Activated CD4-positive, alpha-beta T cell treated with anti-CD3 and anti-CD28 coated beads for 4 hours (primary cell): ENCODE measurements at places on chromosomes 2 and 18.
A peak's percentile ranks its signal among the peaks of the same experiment; 100 is the strongest.

- DNase-seq, result no peak
Observed at GRCh38 chr2:191045141-191045540, 31.2 kb upstream of the STAT1 start.

DNA sequence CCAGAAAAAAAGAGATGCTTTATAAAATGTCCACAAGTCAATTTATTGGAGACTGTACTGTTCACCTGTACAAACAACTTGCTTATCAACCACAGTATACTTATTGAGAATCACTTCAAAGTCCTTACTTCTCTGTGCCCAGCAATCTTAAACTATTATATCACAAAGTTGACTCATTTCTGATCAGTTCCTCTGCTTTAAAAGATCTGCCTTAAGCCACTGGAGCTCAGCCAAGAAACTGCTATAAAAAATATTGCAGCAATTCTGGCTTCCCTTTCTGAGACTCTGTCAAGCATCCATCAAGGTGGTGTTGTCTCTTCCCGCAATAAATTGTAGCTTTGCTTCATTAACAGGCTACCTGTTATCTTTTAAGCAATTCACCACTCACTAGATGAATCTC, 375.2 kb upstream of the SPHKAP start:
- no peak for DNase-seq

- no peak for DNase-seq
Observed at GRCh38 chr2:42693688-42694479, 70.1 kb downstream of the OXER1 start.

- no peak for DNase-seq
Observed at GRCh38 chr18:13643261-13643751, 83.1 kb downstream of the FAM210A start.

DNA sequence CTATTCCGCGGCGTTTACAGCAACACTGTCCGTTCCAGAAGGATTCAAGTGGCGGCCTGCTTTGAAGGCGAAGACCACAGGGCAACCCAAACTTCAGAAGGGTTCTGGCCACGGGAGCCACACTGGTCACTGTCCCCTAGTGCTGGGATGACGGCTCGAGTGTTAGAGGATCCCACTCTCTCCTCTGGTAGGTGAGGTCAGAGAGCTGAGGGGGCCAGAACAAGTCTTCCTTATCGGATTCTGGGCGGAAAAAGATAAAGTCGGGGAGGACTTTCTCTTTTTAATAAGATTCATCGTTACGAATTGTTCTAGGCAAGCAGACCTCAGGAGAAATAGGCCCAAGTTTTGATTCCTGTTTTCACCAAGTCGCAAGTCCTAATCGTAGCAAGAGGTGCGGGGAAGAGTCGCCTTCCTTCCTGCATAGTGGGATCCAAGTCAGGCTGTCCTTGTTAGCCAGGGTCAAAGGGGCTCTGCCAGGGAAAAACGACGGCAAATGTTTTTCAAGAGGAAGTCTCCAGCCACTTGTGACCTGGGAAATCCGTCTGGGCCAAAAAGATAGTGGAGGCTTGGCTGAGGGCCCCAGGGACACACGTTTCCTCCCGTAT, 864 bp upstream of the MYL12A start:
- peak; percentile 8 for DNase-seq

DNA sequence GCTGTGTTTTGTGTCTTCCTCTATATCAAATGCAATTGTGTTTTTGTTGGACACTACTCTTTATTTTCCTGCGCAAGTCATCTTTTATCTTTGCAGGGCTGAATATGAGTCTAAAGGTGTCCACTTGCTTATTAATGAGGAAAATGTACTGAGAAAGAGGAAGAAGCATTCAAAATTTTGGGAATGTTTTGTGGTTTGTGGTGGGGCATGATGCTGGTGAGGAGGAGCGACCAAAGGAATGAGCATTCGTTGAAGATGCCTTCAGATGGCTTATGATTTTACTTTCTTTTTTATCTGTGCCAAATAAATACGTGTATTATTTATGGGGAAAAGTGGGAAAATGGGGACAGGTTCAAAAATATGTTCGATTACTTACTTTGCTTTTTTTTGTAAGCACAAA, 63.9 kb upstream of the SMIM21 start:
- no peak for DNase-seq

DNA sequence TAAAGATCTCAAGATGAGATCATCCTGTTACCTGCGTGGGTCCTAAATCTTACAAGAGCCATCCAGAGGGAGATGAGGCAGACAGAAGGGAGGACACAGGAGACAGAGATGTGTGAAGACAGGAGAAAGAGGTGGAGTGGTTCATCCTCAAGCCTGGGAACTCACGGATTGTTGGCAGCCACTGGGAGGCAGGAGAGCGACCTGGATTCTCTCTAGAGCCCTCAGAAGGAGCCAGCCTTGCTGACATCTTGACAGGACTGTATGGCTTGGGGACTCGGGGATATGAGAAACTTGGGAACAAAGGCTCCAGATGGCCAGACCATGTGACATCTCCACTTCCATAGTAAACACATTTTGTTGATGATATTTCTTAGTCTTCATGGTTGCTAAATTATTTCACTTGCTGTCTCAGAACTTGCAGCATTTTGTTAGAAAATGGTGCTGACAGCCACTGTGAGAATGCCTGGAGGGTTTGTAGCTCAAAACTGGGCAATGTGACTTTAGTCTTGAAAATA, 57.8 kb upstream of the MC2R start:
- DNase-seq, result no peak

- no peak for DNase-seq
Observed at GRCh38 chr2:151620761-151621160, 113.5 kb downstream of the NEB start.

DNA sequence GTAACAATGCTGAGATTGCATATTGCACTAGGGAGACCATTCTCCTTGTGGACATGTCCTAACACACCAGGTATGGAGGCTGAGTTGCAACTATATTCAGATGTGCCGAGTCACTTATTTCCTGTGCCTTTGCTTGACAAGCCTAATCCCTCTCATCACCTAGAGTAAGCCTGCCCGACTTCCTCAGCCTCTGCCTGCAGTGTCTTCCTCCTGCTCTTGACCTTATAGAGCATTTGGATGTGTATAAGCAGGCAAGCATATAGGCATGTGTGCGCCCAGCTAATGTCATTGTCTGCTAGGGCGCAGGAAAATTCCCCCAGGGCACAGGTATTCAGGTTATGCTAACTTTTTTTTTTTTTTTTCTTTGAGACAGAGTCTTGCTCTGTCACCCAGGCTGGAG, 316.9 kb downstream of the CDH2 start:
- DNase-seq, result no peak

DNA sequence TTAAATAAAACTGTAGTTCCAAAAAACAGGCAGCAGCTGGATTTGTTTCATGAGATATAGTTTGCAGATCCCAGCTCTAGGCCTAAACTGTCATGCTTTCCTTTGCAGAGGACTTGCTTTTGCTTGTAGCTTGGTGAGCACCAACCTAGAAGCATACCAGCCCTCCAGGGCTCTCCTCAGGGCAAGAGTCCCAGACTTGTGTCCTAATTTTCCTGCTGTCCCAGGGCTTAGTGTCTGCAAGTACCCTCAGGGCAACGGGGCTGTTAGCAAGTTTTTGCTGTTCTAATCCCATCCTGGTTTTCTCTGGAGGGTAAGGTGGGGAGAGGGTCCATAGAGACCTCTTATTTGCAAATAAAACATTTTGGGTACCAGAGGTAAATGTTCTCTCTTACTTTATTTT, 59.5 kb downstream of the TMEM17 start:
- DNase-seq, result no peak

- no peak for DNase-seq
Observed at GRCh38 chr2:106195456-106195855, 1.4 kb upstream of the UXS1 start.

DNA sequence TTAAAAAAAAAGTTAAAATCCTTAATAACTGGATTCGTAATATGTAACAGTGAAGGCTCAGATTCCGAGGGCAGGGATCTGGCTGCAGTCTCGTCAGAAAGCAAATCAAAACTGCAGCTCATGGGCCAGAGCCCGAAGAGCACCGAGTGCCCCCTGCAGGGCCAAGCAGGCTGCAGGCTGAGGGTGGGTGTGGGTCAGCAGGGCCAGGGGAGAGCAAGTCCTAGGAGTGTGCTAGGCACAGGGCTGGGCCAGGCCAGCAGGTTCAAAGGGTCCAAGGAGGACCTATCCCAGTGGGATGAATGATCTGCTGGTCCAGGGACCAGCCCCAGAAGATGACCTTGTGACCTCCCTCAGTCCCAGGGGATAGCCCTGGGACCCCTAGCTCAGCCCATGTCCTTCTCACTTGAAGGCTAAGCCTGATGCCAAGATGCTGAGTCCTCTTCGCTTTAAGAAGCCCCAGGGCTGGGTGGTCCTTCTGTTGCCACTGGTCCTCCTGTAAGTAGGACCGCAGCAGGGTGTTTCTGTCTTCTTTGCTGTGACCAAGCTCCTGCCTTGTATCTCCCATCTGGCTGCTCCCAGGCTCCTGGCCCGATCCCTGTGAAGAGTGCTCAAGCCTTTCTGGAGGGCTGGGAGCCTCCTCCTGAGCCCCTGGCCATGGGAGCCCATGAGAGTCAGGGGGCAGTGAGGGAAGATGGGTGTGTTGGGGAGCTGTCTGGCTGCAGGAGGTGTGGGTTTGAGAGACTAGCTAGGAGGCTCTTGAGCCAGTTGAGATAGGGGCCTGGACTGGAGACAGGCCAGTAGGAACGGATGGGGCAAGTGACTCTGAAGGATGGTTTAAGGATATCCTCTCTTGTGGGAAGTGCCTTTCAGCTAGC, 150.7 kb downstream of the DYSF start:
- DNase-seq, result no peak

- no peak for DNase-seq
Observed at GRCh38 chr2:196361606-196362326, 190.4 kb upstream of the STK17B start.

DNA sequence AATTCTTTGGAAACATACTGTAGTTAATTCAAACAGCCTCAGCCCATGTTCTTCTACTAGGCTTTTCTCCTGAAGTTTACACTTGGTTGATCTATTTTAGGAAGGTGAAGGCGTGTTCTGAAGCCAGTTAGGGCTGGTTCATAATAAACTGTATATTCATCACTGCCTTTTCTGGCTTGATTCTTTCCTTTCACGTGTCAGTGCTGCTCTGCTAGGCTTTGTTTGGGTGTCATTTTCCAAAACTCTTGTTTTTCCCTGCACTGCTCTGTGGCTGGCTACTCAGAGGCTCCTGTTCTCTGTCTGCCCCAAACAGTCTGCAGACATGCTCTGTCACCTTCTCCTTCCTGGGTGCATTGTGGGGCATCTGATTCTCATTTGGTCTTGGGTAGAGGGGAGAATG, 136.1 kb downstream of the PARD3B start:
- DNase-seq, result no peak

GRCh38 chr2:113230531-113230930, 48.2 kb downstream of the PAX8 start:
- no peak for DNase-seq

GRCh38 chr2:102726128-102727087, 35.4 kb upstream of the TMEM182 start:
- DNase-seq, result no peak

GRCh38 chr2:136114382-136114781, 3.6 kb downstream of the CXCR4 start:
- DNase-seq, result no peak

- DNase-seq, result no peak
Observed at GRCh38 chr2:190350371-190350770, 7.0 kb downstream of the INPP1 start.

DNA sequence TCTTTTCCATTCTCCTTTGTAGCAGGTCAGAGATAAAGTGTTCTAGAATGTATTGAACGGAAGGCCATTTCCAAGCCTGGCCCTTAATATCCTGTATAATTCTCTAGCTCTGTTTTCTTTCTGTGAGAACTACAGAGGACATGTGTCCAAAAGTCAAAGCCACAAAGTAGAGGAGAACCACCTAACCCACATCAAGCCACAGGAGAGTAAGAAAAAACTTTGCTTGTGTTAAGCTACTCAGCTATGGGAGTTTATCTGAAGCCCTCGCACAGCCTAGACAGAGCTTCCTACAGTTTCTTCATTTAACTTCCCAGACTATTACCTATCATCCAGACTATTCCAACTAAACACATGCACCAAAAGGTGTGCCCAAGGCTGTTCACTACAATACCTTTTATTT, 22.0 kb downstream of the ADAM17 start:
- no peak for DNase-seq

DNA sequence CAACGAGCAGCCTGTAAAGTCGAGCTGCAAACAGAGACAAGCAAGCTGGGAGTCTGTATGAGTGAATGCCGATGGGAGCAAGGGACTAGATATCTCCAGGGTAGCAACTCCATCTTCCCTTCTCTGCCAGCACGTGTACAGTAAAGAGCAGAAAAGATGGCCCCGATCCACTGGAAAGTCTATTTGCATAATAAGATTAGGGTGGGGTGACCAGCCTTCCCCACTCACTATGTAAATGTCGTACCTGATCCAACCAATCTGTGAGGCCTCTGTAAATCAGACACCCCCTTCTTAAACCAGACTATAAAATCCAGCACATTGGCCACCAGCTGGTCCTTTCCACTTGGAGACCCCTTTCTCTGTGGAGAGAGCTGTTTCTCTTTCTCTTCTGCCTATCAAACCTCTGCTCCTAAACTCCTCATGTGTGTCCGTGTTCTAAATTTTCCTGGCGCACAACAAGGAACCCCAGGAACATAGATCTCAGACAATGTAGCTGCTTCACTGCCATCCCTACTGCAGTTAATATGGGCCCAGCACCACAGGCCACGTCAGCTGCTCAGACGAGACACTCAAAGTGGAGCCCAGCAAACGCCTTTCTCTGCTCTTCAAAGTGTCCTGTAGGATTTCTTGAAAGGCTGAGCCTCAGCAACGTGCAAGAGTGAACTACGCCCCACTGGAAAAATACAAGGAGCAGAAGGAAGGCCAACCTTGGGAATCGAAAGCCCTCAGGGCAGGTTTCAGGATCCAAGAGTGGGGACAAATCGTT, 26.1 kb downstream of the DIPK1C start:
- no peak for DNase-seq

DNA sequence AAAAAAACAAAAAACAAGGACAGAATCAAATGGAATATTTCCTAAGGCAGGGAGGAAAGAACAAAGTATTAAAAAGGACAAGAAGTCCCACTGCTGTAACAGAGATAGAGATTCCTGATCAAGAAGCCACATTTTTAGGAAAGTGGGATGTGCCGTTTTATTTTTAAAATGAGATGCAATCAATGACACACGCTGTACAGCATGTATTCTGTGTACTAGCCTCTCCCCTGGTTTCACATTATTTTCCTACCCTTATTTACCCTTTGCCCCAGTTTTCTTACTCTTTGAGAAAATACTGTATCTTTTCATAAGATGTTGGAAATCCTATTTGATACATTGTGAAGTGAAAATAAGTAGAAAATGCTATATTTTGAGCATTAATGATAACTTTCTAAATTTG, 45.8 kb downstream of the E2F6 start:
- DNase-seq, result no peak

GRCh38 chr2:12282780-12283695, 433.7 kb upstream of the TRIB2 start:
- no peak for DNase-seq

DNA sequence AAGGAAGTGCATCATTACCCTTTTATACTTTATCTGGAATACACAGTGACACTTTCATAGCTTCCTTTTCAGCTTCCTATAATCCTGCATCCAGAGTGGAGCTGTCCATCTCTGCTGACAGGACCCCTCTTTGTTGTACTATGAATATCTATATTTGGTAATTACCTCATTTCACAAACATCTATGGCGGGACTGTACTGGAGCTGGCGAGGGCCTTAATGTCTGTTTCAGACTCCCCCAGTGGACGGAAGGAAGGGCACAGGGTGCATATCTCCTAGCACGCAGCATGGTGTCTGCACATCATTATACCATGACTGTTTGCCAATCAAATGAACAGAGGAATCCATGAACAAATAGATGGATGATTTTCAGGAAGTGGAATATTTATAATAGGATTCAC, 142.3 kb downstream of the SOX11 start:
- no peak for DNase-seq

- peak; percentile 77 for DNase-seq
Observed at GRCh38 chr2:241877989-241878970, 8.8 kb downstream of the RTP5 start.
